ENCODE measurements at places on chromosomes 1 and 21. TPM values are rescaled to one million over a fixed set of nuclear protein-coding genes. Genes with fewer than 3 reads are reported as not detected.

GRCh38 chr1:20428841-20429240, 57.2 kb downstream of the CAMK2N1 start:
- H3K27ac ChIP-seq, result no peak overlapping the region
- H3K4me3 ChIP-seq, result no peak overlapping the region
- H3K27me3 ChIP-seq, result peaks cover 50% of the 10 kb centered on the region
- DNase-seq, result no peak

DNA sequence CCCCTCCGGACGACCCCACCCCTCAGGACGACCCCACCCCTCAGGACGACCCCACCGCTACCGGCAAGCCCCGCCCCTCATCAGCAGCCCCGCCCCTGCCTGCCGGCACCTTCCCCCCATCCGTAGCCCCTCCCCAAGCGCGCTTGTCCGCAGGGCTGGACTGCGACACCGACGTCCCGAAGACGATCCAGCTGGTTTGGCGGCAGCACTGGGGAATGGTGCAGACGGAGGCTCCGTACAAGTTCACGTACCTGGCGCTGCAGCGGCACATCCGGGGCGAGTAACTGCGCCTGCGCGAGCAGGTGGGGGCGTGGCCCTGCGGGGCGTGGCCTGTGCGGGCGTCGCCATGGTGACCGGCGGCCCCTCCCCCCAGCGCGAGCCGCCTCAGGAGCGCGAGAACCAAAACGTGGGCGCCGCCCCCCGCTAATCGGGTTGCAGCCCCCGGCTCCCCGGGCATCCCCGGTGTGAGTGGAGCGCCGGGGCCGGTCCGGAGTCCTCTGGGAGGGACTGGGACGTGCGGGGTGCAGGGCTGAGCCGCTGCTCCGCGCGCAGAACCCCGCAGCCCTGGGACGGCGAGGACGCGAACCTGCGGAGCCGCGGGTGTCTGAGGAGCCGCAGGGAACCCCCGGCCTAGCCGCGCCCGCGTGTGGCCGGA, 4.9 kb downstream of the RNF223 start:
- H3K27me3 ChIP-seq, result peaks cover 7% of the 10 kb centered on the region
- H3K4me3 ChIP-seq, result peak overlapping the region; percentile 84
- no peaks in the 10 kb centered on the region for H3K36me3 ChIP-seq
- H3K27ac ChIP-seq, result no peak overlapping the region
- peak; percentile 87 for DNase-seq

The GCSAML gene
- total RNA-seq, result 1.7 TPM

The PTPRU gene
- total RNA-seq, result not detected

GRCh38 chr1:12372180-12372579, 142.3 kb downstream of the VPS13D start:
- peaks cover 6% of the 10 kb centered on the region for H3K4me1 ChIP-seq
- H3K27ac ChIP-seq, result no peak overlapping the region
- no peaks in the 10 kb centered on the region for H3K27me3 ChIP-seq
- H3K4me3 ChIP-seq, result no peak overlapping the region

DNA sequence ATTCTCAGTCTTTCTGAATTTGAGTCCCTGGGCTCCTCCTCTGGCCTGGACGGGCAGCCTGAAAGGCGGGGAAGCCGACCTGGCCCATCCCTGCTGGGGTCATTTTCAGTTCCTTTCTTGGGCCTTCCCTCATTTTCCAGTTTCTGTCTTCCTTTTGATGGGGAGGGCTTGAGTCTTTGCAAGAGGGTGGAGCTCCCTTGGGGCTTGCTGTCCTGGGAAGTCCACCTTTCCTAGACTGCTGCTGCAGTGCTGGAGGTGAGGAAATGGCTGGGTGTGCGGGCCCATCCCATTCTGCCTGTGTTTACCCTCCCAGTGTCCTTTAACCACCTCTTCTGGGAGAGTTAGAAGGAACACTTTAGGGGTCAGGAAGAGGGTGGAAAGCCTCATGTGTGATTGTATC, 40.4 kb upstream of the SYNC start:
- peaks cover 2% of the 10 kb centered on the region for H3K36me3 ChIP-seq
- no peak for DNase-seq
- peaks cover 28% of the 10 kb centered on the region for H3K27me3 ChIP-seq
- no peaks in the 10 kb centered on the region for H3K4me1 ChIP-seq
- peak overlapping the region; percentile 82 for H3K4me3 ChIP-seq

DNA sequence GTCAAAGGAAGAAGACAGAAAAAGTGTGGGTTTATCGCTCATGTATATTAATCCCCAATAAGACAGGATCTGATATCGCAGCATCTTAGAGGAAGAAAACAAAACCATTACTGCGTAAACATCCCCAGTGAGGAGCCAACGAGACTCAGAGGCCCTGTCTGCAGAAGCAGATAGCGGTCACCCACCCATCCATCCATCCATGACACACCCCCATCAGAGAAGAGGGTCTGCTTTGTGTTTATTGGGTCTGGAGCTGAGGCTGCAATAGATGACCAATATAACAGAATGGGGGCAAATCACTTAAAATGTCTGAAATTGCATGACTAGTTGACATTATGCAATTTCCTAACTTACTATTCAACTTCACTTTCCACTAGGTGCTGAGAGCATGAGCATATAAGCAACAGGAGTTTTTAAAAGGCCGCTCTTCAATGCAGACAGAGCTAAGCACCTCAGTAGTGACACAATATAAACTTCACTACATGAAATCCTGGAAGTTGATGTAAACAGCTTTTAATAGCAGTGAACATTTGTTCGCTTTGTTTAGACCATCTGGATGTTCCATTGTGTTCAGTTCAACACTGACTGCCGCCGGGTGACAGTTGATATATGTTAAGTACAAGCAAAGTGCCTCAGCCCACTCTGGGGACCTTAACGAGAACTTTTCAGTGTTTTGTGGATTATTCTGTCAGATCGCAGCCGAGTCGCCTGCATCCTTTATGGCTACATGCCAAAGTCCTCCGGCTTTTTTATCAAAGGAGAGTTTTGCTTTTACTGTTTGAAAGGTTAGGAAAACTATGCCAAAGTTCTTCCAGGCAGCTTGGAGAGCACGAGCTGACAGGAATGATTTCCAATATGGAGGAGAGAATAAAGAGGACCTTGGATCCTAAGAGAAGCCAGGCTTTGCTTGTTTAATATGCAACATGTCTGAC, 167.5 kb downstream of the ZNF281 start:
- peaks cover 2% of the 10 kb centered on the region for H3K4me1 ChIP-seq
- DNase-seq, result no peak
- H3K27ac ChIP-seq, result no peak overlapping the region
- no peaks in the 10 kb centered on the region for H3K36me3 ChIP-seq

GRCh38 chr1:8116894-8117264, 90.8 kb upstream of the ERRFI1 start:
- H3K4me1 ChIP-seq, result peaks cover 10% of the 10 kb centered on the region
- no peak overlapping the region for H3K4me3 ChIP-seq
- no peaks in the 10 kb centered on the region for H3K27me3 ChIP-seq
- H3K36me3 ChIP-seq, result no peaks in the 10 kb centered on the region
- no peak overlapping the region for H3K27ac ChIP-seq
- no peak for DNase-seq

The DDOST gene
- total RNA-seq, result 112 TPM

The LORICRIN gene
- total RNA-seq, result not detected

GRCh38 chr21:37358397-37358796, 8.2 kb upstream of the DYRK1A start:
- no peak overlapping the region for H3K27ac ChIP-seq
- peaks cover 32% of the 10 kb centered on the region for H3K27me3 ChIP-seq
- H3K36me3 ChIP-seq, result no peaks in the 10 kb centered on the region
- no peak for DNase-seq

The GBP6 gene
- 0.23 TPM for total RNA-seq

The RNU1-4 gene
- total RNA-seq, result 3,922 TPM

GRCh38 chr1:35646043-35646442, 4.7 kb upstream of the PSMB2 start:
- peaks cover 10% of the 10 kb centered on the region for H3K36me3 ChIP-seq
- peaks cover 31% of the 10 kb centered on the region for H3K27me3 ChIP-seq
- peaks cover 10% of the 10 kb centered on the region for H3K4me1 ChIP-seq
- no peak overlapping the region for H3K4me3 ChIP-seq
- DNase-seq, result no peak
- H3K27ac ChIP-seq, result no peak overlapping the region

Data from T-helper 17 cell (primary cell).